ENCODE measurements at places on chromosomes 7 and 10. TPM values are rescaled to one million over a fixed set of nuclear protein-coding genes. Genes with fewer than 3 reads are reported as not detected.

- no peaks in the 10 kb centered on the region for H3K4me1 ChIP-seq
- no peaks in the 10 kb centered on the region for H3K36me3 ChIP-seq
- H3K27me3 ChIP-seq = peaks cover 14% of the 10 kb centered on the region
These were observed 70.6 kb downstream of the MET start for GRCh38 chr7:116742641-116743040.

DNA sequence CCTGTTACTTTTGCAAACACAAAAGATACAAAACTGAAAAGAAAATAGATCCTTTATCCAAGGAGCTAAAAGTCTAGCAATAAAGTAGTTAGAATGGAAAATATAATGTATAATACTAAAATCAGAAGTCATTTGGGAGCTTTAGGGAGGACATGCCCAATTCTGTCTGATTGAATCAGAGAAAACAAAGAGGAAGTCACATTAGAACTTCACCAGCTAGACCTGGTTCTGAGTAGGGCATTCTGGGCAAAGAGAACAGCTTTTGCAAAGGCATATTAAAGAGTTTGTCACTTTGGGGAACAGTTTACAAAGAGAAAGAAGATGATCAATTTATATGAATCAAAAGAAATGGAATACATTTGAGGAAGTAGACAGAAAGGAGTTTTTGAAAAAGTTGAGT, 107.0 kb upstream of the PRSS1 start:
- no peaks in the 10 kb centered on the region for H3K36me3 ChIP-seq
- H3K4me1 ChIP-seq = peaks cover 6% of the 10 kb centered on the region
- H3K4me3 ChIP-seq = no peak overlapping the region

- H3K27ac ChIP-seq = peak overlapping the region; percentile 85
- H3K27me3 ChIP-seq = no peaks in the 10 kb centered on the region
- H3K36me3 ChIP-seq = no peaks in the 10 kb centered on the region
- peaks cover 88% of the 10 kb centered on the region for H3K4me1 ChIP-seq
- DNase-seq = no peak
- H3K4me3 ChIP-seq = no peak overlapping the region
These were observed 15.0 kb downstream of the PDLIM1 start for GRCh38 chr10:95275726-95276366.

The TDRD1 gene
- 2.2 TPM for total RNA-seq

The SPDYE2B gene
- not detected for total RNA-seq

GRCh38 chr7:98107313-98107721, 655 bp downstream of the LMTK2 start:
- H3K27ac ChIP-seq = peak overlapping the region; percentile 85
- DNase-seq = no peak
- peaks cover 2% of the 10 kb centered on the region for H3K27me3 ChIP-seq
- peak overlapping the region; percentile 78 for H3K4me3 ChIP-seq
- H3K36me3 ChIP-seq = no peaks in the 10 kb centered on the region
- H3K4me1 ChIP-seq = peaks cover 14% of the 10 kb centered on the region

The CPA2 gene
- total RNA-seq = 0.84 TPM

The SGCE gene
- total RNA-seq = 69.8 TPM

The GPR22 gene
- total RNA-seq = 0.52 TPM

- no peak overlapping the region for H3K27ac ChIP-seq
- H3K4me1 ChIP-seq = peaks cover 8% of the 10 kb centered on the region
- no peak for DNase-seq
- H3K36me3 ChIP-seq = no peaks in the 10 kb centered on the region
- no peaks in the 10 kb centered on the region for H3K27me3 ChIP-seq
- H3K4me3 ChIP-seq = no peak overlapping the region
These were observed 51.2 kb upstream of the ABI1 start for GRCh38 chr10:26911811-26912461.

GRCh38 chr7:144256112-144256511, 8.5 kb downstream of the OR2A7 start:
- H3K36me3 ChIP-seq = no peaks in the 10 kb centered on the region
- no peaks in the 10 kb centered on the region for H3K27me3 ChIP-seq
- no peak overlapping the region for H3K27ac ChIP-seq

- H3K27ac ChIP-seq = no peak overlapping the region
- no peaks in the 10 kb centered on the region for H3K4me1 ChIP-seq
- H3K4me3 ChIP-seq = no peak overlapping the region
- no peaks in the 10 kb centered on the region for H3K36me3 ChIP-seq
- no peaks in the 10 kb centered on the region for H3K27me3 ChIP-seq
- DNase-seq = no peak
These were observed 248.9 kb downstream of the COBL start for GRCh38 chr7:51067757-51068156.

DNA sequence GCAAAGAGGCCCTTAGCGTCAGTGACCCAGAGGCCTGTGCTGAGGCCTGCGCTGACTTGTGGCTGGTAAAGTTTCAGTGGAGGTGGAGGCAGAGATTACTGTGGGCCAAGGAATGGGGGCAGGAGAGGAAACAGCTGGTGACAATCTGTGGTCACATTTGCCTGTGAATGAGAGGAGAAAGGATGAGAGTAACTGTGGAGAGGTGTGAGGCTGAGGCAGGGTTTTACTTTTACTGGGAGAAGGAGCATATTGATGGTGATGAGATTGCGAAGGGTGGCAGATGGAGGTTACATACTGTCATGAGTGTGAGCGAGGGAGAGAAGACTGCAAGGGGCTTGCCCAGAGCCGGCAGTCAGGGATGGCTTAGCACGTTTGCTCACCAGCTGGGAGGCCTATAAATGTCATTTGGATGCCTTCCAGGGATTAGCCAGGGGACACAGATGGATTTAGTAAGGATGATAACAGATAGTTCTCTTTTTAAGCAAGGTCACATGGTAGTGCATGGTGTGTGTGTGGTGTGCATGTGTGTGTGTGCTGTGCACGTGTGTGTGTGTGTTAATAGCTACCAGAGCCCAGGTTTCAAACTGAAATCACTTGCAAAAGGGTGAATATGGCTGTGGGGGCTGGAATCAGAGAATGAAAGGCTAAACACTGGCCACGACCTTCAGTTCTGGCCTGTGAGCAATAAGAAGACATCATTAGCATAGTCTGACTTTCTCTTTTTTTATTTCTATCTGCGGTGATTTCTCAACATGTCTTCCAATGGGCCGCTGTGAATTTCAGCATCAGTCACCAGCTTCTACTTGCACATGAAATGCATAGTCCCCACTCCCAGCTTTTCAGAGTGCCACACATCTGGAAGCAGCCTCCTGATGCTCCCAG, 291.5 kb upstream of the ZNF32 start:
- H3K36me3 ChIP-seq = no peaks in the 10 kb centered on the region
- peak; percentile 18 for DNase-seq
- no peak overlapping the region for H3K27ac ChIP-seq
- H3K4me1 ChIP-seq = peaks cover 31% of the 10 kb centered on the region
- H3K4me3 ChIP-seq = no peak overlapping the region

The GATAD1 gene
- 43.4 TPM for total RNA-seq

GRCh38 chr7:123601530-123601929, at the start of gene ASB15:
Gene ASB15 (plus strand): TSS chr7:123601821. CDS start chr7:123614503, 12,682 bp downstream.
- H3K27ac ChIP-seq = no peak within 1 kb of the TSS
- H3K4me1 ChIP-seq = no peaks in the 10 kb centered on the region
- no peaks in the 10 kb centered on the region for H3K36me3 ChIP-seq
- no peak for DNase-seq
- no peaks in the 10 kb centered on the region for H3K27me3 ChIP-seq

The STYXL1 gene
- total RNA-seq = 18.3 TPM

GRCh38 chr7:66626331-66626934, 2.2 kb upstream of the KCTD7 start:
- no peak overlapping the region for H3K4me3 ChIP-seq
- no peaks in the 10 kb centered on the region for H3K27me3 ChIP-seq
- no peak for DNase-seq
- H3K36me3 ChIP-seq = no peaks in the 10 kb centered on the region
- H3K27ac ChIP-seq = no peak overlapping the region

- DNase-seq = no peak
- H3K27ac ChIP-seq = no peak overlapping the region
- peaks cover 8% of the 10 kb centered on the region for H3K4me1 ChIP-seq
- no peaks in the 10 kb centered on the region for H3K36me3 ChIP-seq
These were observed 20.1 kb downstream of the TMEM168 start for GRCh38 chr7:112770051-112770450.

The RTKN2 gene
- total RNA-seq = 1.4 TPM

Data from spleen (tissue), 13 donors.